ENCODE measurements at places on chromosomes 3 and 15.

DNA sequence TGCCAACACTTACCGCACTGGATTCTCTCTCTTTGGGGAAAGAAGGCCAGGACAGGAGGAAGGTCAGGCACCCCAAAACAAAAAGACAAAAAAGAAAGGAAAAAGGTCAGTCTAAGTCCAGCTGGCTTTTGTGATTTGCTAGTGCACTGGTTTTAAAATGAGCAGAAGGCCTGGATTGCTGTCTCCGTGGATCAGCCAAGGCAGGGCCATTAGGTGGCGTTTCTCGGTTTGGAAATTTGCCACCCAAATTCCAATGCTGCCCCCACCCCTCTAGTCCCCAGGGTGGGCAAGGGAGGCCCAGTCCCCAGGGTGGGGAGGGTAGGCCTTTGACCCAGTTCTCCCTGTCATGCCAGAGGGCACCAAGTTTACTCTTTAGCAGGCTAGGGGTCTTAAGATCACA, 33.3 kb downstream of the TLE3 start:
- no peaks in the 10 kb centered on the region for H3K27me3 ChIP-seq
- no peak overlapping the region for H3K4me3 ChIP-seq
- H3K27ac ChIP-seq: no peak overlapping the region
- no peaks in the 10 kb centered on the region for H3K4me1 ChIP-seq
- DNase-seq: no peak

GRCh38 chr3:15501126-15501525, 20.4 kb downstream of the COLQ start:
- no peak overlapping the region for H3K27ac ChIP-seq
- H3K27me3 ChIP-seq: no peaks in the 10 kb centered on the region
- no peak overlapping the region for H3K4me3 ChIP-seq
- H3K36me3 ChIP-seq: no peaks in the 10 kb centered on the region

DNA sequence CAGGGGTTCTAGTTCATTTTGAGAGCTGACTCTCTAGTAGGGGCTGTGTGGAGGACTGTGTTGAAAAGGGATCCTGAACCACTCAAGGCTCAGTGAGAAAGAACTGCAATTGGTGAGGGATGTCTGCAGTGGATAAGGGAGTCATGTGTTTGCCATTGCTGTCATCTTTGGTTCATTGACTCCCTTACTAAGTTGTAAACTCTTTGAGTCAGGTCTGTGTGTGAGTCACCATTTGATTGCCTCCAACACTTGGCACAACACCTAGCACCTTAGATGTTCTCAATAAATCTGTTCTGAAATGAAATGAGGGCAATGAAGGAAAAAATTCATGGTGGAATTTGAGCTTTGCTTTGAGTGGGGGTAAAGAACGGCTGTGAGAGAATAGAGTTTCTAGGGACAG, 51.7 kb downstream of the PLS1 start:
- H3K4me1 ChIP-seq: no peaks in the 10 kb centered on the region
- H3K27ac ChIP-seq: no peak overlapping the region
- no peaks in the 10 kb centered on the region for H3K36me3 ChIP-seq
- no peak for DNase-seq

GRCh38 chr3:148865049-148865448, at the start of gene CPA3:
Gene CPA3, plus strand, starts transcription at chr3:148865296. Its CDS starts 12 bp downstream, at chr3:148865308.
- H3K4me3 ChIP-seq: no peak within 1 kb of the TSS
- no peaks in the 10 kb centered on the region for H3K27me3 ChIP-seq
- DNase-seq: no peak
- H3K4me1 ChIP-seq: no peaks in the 10 kb centered on the region

DNA sequence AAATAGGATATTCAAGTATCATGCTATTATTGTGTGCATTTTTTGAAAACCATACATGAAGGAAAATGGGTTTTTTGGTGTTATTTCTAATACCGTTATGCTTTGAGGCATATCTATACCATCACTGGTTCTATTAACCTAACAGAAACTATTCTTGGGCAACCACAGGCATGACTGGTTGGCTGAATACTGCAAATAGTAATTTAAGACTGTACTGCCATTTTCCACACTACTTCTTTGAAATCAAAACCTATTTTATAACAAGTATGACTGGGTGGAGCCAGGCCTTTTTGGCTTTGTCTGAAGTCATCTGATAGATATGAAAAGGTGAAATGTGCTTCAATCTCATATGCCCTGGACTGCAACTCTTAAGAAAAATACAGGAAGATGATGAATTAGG, 115.1 kb downstream of the ULK4 start:
- DNase-seq: no peak
- H3K4me1 ChIP-seq: no peaks in the 10 kb centered on the region
- H3K27ac ChIP-seq: no peak overlapping the region
- no peaks in the 10 kb centered on the region for H3K36me3 ChIP-seq

DNA sequence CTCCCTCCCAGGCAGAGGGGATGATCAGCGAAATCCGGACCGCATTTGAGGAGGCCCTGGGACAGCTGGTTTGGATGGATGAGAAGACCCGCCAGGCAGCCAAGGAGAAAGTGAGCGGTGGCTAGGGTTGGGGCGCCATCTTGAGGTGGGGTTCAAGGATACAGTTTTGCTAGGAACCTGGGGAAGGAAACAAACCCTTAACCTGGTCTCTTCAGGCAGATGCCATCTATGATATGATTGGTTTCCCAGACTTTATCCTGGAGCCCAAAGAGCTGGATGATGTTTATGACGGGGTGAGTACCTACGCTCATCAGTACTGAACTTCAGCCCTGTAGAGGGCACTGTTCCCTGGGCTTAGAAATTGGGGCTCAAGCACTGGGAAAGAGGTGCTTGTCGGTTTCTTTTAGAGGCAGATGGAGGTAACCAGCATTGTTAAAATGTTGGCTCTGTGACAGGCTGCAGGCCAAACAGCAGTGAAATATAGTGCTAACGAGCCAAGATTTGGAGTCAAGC, 9.6 kb upstream of the PSMD2 start:
- H3K27me3 ChIP-seq: no peaks in the 10 kb centered on the region
- peak; percentile 32 for DNase-seq
- H3K27ac ChIP-seq: no peak overlapping the region
- H3K4me3 ChIP-seq: no peak overlapping the region

Measured in CD8-positive, alpha-beta memory T cell (primary cell).